Dermis microvascular lymphatic vessel endothelial cell (primary cell): ENCODE measurements at places on chromosomes 1 and 21. TPM values are rescaled to one million over a fixed set of nuclear protein-coding genes. Genes with fewer than 3 reads are reported as not detected.

DNA sequence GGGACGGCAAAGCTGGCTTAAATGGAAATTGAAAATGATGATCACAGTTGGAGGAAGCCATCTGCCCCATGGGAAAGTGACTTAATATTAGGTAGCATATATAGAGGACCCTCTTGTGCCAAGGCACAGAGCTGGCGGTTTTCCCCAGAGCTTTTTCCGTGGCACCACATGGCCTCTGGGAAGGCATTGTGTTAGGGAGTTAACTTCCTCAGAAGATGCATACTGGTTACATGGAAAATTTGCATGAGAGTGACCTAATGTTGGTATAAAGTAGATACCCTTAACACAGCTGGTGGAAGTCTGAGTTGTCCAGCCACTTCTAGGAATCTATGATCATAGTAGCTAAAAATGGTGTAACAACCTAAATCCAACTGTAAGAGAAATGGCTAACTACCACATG lies 27.3 kb downstream of the CAP1 start:
- DNase-seq: no peak

DNA sequence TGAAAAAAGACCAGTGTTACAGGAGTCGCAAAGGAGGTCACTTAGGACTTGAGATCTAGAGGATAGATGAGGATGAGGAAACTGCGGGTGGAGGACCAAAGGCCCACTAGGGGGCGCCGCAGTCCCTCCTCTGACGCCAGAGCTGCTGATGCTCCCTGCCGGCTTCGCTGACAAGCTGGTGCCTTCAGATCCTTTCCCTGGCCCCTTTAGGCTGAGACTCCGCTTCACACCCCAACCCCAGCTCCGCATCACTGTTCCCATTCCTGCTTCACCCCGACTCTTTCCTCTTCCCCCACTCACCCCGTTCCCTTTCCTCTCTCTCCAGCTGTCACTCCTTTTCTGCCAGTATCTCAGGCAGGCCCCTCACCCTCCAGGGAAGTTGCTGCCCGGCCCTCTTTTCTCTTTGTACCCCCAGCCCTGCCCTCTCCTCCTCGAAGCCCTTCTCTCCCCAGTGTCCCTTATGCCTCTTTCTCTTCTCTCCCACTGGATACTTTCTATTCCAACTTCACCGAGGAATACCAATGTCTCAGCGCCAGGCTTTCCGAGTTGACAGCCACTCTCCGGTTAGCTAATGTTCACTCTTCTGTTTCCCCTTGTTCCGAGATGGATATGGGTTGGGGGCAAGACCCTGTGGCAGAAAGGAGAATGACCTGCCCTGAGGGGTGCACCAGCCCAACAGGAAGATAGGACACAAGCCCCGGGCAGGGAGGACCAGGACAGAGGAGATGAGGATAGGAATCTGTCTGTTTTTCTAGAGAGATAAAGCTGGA lies 4.5 kb downstream of the KCNJ9 start:
- DNase-seq: peak; percentile 73

DNA sequence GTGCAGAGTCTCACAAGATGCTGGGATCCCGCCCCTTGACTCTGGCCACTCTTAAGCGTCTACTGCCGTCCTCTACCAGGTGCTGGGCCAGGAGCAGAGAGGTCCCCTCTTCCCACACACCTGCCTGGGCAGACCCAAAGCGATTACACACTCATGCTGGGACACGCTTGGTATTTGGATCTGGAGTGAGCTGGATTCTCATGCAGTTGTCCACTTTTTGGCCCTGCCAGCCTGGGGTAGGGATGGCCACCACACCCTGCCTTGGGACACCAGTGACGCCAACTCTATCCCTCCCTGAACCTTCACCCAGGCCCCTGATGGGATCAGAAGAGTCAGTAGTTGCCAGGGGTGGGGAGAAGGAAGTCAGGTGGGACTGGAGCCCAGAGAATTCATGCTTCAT lies 28.6 kb downstream of the ITPKB start:
- DNase-seq: no peak

GRCh38 chr1:3596663-3597598 lies 14.4 kb downstream of the MEGF6 start:
- no peak for DNase-seq

GRCh38 chr1:221272940-221273339 lies 393.7 kb downstream of the HLX start:
- peak; percentile 2 for DNase-seq

- DNase-seq: no peak
These were observed 181.0 kb downstream of the FOXD2 start for GRCh38 chr1:47618830-47619229.

DNA sequence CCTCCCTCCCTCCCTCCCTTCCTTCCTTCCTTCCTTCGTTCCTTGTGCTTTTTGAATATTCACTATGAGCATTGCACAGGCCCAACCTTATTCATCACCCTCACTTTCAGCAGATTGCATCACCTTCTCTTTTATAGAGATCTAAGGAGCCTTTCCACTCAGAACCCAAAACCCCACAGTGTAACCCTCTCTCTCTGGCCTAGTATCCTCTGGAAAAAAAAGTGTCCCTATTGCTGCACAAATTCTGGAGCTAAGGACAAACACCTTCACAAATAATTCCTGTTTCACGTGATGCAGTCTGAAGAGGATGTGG lies 25.6 kb downstream of the OR10J5 start:
- no peak for DNase-seq

GRCh38 chr1:217539510-217539909 lies 91.4 kb downstream of the GPATCH2 start:
- no peak for DNase-seq

DNA sequence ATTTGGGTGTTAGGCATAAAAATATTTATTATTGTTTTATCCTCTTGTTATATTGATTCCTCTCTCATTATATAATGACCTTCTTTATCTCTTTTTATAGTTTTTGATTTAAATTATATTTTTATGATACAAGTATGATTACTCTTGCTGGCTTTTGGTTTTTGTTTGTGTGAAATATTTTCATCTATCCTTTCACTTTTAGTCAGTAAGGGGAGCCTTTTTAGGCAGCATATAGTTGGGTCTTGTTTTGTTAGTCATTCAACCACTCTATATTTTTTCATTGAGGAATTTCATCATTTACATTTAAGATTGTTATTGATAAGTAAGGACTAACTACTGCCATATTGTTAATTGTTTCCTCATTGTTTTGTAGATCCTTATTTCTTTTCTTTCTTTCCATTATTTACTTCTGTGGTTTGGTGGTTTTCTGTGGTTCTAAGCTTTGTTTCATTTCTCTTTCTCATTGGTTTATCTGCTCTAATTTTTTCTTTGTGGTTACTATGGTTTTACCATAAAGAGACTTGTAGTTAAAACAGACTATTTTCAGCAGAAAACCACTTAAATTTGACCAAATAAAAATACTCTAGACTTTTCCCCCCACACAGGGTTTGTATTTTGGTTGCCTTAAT lies 593.1 kb downstream of the NUF2 start:
- DNase-seq: no peak

DNA sequence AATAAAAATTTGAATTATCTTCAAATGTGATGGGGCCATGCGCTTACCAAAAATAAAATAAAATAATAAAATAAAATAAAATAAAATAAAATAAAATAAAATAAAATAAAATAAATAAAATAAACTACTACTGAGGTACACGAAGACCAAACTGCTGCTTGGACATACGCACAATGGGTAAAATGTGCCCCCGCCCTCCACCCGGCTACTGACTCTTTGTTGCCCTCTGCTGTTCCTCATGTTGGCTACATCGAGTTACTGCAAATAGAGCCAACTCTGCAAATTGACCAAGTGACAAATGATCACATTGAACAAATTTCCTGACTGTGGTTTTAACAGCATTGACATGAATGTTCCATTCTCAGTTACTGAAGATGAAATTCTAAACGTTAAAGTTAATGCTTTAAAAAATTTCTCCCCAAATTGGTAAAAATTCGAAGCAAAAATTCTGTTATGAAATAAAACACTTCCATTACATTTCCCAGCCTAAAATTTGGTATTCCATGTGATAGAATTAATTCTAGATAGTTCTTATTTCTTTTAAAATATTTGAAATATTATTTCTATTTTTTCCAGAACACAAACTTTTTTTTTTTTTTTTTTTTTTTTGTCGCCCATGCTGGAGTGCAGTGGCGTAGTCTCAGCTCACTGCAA lies 18.8 kb upstream of the MAP1LC3C start:
- DNase-seq: peak; percentile 46

- DNase-seq: no peak
These were observed 40.8 kb downstream of the AZIN2 start for GRCh38 chr1:33121728-33122127.

- DNase-seq: no peak
These were observed 593.3 kb upstream of the NCAM2 start for GRCh38 chr21:20404915-20405314.

DNA sequence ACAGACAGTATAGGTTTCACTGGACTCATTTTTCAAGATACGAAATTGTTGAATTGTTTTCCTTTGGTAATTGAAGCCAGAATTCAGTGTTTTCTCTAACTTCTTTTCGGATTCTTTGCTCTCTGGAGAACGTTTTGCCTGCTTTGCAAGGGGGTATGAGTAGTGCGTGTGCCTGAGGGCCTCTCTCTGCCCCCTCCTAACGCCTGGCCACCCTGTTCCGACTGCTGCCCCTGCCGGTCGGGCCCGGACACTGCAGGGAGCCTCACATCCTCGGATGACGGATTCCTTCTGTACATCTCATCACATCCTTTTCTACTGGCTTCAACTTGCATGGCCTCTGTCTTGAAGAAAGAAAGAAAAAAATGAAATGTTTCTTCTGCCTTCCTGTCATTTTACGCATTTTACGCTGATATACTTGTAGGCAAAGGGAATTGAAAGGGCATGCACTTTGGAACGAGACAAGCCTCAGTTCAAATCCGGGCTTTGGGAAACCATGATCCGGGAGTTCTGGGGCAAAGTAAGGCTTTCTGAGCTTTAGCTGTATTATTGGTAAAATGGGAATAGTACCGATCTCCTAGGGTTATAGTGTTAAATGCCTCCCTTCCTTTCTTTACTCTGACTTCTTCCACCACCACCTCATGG lies 65.1 kb downstream of the DISC1 start:
- no peak for DNase-seq

GRCh38 chr21:18298228-18298627 lies 53.6 kb downstream of the CHODL start:
- DNase-seq: no peak

- no peak for DNase-seq
These were observed 82.3 kb downstream of the CYYR1 start for GRCh38 chr21:26490771-26491170.

DNA sequence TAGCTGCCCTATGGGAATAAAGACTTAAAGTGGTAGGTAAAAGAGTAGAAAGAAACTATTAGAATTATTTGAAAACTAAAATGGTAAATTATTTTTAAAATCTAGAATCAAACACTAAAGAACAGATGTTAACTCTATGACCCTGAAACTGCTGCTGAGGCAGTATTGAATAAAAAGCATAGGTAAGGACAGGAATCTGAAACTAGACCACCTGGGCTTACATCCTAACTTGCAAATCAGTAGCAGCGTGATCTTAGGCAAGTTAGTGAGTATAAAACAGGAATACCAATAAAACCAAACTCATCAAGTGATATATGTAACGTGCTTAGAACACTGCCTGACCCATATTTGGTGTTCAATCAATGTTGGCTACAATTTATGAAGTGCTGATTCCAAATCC lies 257.9 kb downstream of the VAV3 start:
- DNase-seq: no peak

DNA sequence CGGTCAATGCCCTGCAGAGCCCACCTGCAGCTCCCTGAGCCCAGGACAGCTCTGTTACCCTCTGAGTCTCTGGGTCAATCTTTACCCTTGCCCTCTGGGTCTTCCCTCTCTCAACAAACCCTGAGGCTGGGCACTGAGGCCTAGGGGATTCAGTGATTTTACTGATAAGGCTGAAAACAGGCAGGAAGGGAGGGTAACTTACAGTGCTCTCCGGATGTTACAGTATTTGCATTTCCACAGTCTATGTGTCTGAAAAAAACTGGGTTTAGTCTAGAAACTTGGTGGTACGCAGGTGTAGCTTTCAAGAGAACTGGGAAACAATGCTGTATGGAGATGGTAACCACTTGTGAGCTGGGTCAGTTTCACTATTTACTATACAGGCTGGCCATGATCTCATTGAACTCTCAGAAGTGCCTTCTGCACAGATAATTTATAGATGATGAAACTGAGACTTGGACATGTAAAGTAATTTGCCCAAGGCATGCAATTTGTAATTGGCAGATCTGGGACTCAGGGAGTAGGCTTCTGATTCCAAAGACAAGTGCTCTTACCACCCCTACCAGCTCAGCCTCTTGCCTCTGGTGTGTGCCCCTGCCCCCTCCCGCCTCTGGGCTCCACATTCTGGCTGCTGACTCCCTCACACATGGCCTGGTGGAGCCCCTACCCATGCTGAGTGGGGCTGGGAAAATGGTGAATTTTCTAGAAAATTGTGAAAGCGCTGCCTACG lies 48.8 kb downstream of the TENT5C start:
- no peak for DNase-seq

DNA sequence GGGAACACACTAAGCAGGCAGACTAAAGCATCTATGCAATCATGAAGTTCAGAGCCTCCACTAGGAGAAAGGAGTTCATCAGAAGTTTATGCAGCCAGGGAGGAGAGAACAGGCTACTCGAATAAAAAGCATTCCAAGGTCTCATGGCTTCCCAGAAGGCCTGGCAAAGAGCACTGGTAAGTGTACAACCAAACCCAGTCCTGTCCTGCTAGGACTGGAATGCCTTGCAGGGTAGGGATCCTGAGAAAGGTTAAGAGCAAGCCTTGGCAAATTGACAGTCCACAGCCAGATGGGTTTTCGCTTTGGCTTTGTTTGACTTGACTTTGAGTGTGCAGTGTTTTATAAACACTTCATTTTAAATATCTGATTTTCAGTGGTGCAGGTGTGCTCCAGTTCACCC lies 133.6 kb upstream of the ATP1B1 start:
- no peak for DNase-seq

- no peak for DNase-seq
These were observed 3.0 kb downstream of the NFIA start for GRCh38 chr1:61085206-61085982.

- DNase-seq: no peak
These were observed 10.0 kb downstream of the CDK18 start for GRCh38 chr1:205514211-205515142.

- DNase-seq: no peak
These were observed 71.6 kb upstream of the GREM2 start for GRCh38 chr1:240683576-240683975.

DNA sequence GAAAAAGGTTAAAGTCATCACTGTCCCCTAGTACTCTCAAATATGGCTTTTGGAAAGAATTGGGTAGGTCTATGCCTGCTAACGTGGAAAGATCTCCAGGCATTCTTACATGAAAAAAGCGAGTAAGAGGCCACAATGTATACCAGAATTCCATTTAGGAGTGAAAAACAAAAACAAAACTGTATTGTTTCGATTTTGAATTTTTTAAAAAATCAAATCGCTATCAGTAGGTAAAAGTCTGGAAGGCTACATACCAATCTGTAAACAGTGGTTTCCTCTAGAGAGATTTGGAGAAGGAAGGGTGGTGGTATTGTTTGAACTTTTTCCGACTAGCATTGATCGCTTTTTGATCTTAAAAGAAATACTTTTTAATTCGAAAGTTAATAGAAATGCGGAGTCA lies 55.9 kb downstream of the RRAGC start:
- DNase-seq: no peak

GRCh38 chr21:38350684-38351083 lies 93.9 kb downstream of the KCNJ15 start:
- no peak for DNase-seq

GRCh38 chr1:206606867-206607266 lies 5.4 kb downstream of the EIF2D start:
- DNase-seq: peak; percentile 52

Gene MX1
- 3.5 and 6.7 TPM in 2 replicates for total RNA-seq

Gene USH2A
- not detected in 2 replicates for total RNA-seq

Gene COL16A1
- total RNA-seq: 0.26 and 0.51 TPM in 2 replicates

Gene PDZK1
- 0.13 TPM in 1 of 2 replicates, not detected in the other for total RNA-seq

Gene PROX1
- 56.4 and 112 TPM in 2 replicates for total RNA-seq

Gene FMO2
- total RNA-seq: not detected in 2 replicates

Gene AADACL4
- total RNA-seq: not detected in 2 replicates

Gene CDCA8
- total RNA-seq: 3.0 and 8.1 TPM in 2 replicates
